ENCODE measurements at places on chromosomes 5 and 9.
A peak's percentile ranks its signal among the peaks of the same experiment; 100 is the strongest.

- no peak for DNase-seq
Measured at GRCh38 chr9:36194326-36195000, 3.7 kb downstream of the CLTA start.

DNA sequence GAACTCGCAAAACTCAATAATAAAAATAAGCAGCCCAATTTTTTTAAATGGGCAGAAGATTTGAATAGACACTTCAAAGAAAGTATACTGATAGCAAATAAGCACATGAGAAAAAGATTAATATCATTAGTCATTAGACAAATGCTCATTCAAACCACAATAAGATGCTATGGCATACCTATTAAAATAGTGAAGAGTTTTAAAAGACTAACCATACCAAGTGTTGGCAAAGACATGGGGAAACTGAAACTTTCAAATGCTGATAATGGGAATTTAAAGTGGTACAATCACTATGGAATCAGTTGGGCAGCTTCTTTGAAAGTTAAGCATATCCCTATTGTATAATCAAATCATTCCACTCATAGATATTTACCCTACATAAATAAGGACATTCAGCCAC is 26.6 kb upstream of the ORM1 start:
- no peak for DNase-seq

GRCh38 chr9:3576328-3576727 is 50.5 kb upstream of the RFX3 start:
- peak; percentile 7 for DNase-seq

- no peak for DNase-seq
Measured at GRCh38 chr9:98861781-98862504, 54.5 kb downstream of the GALNT12 start.

- no peak for DNase-seq
Measured at GRCh38 chr5:168192120-168192519, 99.3 kb upstream of the WWC1 start.

Data from C1 segment of cervical spinal cord (tissue), 14 donors.